Esophagus squamous epithelium (tissue), 5 donors: ENCODE measurements at places on chromosomes 1 and 21.

- no peak for DNase-seq
These were observed 21.9 kb upstream of the IVNS1ABP start for GRCh38 chr1:185338719-185339622.

GRCh38 chr1:102901996-102902395 is 206.3 kb downstream of the COL11A1 start:
- DNase-seq: no peak

DNA sequence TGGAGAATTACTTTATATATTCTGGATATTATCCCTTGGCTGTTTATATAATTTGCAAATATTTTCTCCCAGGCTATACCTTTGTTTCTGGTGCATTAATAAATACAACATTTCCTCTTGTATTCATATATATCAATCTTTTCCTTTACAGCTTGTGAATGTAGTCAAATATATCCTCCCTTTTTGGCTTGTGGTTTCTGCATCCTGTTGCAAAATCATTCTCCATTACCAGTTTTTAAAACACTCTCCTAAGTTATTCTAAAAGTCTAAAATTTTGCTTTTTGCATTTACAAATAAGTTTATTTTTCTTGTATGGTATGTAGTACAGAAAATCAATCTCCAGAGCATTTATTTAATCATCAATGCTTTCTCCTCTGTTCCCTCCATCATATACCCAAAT is 909.4 kb downstream of the ADGRL2 start:
- no peak for DNase-seq

DNA sequence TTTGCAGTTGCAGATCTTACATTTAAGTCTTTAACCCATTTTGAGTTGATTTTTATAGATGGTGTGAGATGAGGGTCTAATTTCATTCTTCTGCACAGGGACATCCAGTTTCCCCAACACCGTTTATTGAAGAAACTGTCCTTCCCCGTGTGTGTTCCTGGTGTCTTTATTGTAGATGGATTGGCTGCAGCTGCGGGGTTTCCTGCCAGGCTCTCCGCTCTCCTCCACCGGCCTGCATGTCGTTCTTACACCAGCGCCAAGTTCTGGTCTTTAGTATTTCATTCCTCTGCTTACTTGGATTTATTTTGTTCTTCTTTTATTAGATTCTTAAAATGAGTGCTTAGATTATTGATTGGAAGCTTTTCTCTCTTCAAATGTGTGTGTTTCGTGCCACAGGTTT is 98.9 kb upstream of the COL6A1 start:
- DNase-seq: no peak

DNA sequence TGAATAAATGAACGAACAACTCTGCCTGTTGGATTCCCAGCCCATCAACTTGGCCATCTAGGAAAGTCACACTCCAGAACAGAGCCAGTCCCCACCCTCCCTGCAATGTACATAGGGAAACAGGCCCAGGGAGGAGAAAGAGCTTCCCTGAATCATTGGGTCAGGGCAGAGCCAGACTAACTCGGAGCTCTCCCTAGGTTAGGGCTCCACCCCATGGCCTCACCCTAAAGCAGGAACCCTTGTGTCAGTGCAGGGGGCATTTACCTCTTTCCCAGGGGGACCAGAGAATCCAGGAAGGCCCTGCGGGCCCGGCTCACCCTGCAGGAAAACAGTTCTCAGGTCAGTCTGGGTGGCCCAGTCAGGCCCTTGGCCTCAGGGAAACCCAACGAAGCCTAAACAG is 11.6 kb downstream of the COL9A2 start:
- no peak for DNase-seq

DNA sequence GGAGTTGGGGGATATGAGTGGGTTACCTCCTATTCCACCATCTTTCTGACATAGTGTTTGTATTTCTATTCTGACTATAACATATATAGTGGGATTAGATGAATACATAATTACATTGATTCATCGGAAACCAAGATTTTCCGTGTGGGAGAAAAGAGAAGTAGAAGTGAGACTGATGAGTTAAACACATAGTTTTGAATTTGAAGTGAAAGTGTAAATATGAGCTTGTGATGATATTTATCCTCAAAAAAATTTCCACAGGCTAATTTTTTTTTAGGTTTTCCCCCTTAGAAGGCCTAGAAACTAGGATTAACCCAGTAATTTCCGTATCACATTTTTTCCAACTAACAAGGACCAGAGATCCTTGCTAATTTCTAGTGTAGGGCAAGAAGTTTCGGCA is 6.9 kb downstream of the CD1B start:
- no peak for DNase-seq

DNA sequence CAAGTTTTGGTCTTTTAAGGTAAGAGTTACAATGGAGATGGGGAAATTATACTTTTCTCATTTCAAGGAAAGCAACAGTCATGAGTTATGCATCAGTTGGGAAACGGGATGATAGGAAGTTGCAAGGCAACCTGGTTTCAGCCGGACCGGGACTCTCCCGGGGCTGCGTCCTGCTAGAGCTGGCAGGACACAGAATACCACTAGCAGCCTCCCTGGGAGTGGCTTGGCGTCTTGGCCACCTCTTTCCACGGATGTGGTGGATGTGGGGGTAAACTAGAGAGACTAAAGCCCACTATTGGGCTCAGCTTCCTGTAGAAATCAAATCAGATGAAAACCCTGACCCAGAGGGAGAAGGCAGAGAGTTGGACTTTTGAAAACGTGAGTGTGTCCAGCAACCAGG is 71.9 kb downstream of the ADARB1 start:
- no peak for DNase-seq

- DNase-seq: peak; percentile 2
These were observed 36.0 kb downstream of the FAM177B start for GRCh38 chr1:222772996-222773379.

DNA sequence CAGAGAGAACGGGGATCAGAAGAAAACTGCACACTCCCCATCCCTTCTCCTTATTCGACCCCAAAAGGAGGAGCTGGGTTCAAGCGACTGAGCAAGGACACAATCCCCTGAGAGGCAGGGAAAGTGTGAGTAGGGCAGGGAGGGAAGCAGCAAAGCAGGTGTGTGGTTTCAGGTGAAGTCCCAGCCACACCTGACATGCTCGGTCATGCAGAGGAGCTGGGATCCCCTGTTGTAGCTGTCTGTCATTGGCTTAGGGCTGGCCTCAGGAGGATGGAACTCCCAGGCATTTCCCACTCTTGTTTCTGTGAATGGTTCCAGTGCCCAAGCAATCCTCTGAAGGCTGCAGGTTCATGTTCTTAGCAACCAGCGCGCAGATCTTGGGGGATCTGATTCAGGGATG is 150.7 kb downstream of the DSCAM start:
- no peak for DNase-seq

GRCh38 chr1:198936371-198937083 is 297.7 kb downstream of the PTPRC start:
- no peak for DNase-seq

DNA sequence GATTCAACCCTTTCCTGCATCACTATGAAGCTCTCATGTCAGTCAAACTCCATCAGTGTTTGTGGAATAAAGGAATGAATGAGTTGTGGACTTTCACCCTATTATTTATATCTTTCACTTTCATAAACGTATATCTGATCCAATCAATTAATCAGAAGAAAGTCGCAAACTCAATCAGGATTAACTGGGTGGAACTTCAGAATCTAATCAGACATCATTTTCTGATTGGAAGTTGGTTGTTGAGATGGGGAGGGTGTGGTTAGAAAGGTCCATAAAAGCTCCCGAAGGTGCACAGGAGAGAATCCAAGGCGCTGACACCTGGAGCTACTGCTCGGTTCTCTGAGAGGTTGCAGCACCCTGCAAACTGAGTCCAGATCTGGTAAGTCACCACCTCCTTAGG is at the start of gene PRAMEF12:
TSS of gene PRAMEF12 (plus strand) at position 301 of the 400 bp plus-strand sequence. CDS start 1,130 bp downstream, outside the sequence.
- DNase-seq: no peak

DNA sequence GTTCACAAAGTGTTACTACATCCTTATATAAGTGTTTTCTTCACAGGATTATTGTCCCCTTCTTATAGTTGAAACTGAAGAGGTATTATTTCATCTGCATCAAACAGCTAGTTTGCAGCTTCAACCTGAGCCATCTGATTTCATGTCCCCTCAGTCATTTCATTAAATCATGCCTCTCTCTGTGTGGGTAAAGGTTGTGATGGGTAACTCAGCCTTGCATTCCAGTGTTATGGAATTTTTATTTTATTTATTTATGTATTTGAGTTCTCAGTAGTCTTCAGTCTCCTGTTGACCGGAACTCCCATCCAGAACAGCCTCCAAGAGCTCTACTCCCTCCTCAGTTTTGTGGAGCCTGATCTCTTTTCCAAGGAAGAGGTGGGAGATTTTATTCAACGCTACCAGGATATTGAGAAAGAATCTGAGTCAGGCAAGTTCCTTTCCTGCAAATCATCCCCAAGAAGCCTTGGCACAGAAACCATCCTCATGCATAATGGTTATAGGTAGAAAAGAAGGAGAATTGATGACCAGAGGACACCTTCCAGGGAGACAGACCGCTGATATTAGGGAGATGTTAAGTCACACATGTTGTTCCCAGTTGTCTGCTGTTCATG is 21.8 kb downstream of the CHD1L start:
- DNase-seq: no peak

DNA sequence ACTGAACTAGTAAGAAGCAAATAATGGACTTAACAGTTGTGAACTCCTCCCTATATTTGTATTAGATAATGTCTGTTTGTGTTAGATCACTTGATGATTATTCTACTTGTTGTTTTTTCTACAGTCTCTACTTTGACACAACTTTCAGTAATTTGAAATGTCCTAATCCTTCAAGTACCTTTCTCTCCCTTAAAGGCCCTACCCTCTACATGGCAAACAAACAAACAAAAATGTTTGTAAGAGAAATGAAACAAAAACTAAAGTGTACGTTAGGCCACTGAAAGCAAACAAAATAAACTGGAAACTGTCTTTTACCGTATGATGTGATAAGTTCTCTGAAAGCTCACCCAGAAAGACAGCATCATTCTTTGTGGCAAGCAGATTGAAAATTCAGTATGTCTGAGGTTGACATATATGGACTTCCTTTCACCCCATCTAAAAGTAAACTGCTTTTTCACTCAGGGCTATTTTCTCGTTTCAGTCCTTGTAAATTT is 255.9 kb upstream of the SNX7 start:
- no peak for DNase-seq

- DNase-seq: no peak
These were observed 3.7 kb downstream of the ATP1A1 start for GRCh38 chr1:116376729-116377086.

GRCh38 chr1:227234998-227235405 is 83.3 kb downstream of the CDC42BPA start:
- no peak for DNase-seq

- no peak for DNase-seq
These were observed 2018.4 kb downstream of the NCAM2 start for GRCh38 chr21:23016617-23017016.

GRCh38 chr1:168405906-168406549 is 125.4 kb downstream of the TBX19 start:
- no peak for DNase-seq

- no peak for DNase-seq
These were observed 25.2 kb downstream of the CHD1L start for GRCh38 chr1:147267711-147268110.

GRCh38 chr1:20691872-20692271 is 25.9 kb downstream of the KIF17 start:
- DNase-seq: no peak

DNA sequence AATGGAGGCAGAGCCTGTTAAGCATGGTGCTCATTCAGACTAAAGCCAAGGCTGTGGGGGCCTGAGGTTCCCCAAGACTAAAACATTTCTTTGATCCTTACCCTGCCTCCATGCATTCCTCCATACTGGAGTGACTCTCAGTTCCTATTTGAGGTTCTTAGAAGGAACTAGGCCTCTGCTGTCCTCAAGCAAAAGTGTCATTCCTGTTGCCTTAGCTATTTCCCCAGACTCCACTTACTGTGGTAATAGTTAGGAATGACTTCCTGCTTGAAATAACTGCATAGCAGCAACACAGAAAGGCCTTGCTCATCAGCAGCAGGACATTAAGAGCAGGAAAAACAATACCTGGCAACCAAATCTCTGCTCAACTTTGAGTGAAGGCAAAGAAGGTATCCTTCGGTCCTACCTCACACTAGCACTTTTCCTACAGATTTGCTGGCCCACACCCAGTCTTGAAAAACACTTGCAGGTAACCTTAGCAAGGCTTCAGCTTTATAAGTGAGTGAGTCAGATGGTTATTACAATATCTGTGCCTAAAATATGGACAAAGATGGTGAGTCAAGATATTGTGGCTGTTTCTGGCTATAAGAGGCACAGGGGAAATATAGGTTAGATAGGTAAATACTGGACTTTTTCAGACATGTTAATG is 14.8 kb downstream of the LRRC41 start:
- DNase-seq: no peak

DNA sequence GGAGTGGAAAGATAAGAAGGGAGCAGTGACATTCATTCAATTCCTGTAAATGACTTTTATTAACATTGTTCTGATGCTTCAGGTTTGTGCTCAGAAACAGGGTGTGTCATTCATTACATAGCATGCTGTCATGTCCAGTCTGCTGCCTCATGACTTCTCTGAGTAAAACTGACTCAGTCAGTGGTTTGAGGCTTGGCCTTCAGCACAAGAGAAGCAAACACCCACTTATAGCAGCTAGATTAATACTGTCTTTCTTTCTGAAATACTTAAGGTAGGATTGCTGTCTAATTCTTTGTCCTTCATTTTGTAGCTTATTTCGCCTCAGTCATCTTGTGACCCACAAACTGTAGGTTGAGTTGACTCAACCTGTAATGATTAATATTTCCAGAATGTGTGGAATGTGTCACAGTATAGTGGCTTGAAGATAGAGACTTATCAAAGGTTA is 32.9 kb downstream of the RASAL2 start:
- DNase-seq: no peak

DNA sequence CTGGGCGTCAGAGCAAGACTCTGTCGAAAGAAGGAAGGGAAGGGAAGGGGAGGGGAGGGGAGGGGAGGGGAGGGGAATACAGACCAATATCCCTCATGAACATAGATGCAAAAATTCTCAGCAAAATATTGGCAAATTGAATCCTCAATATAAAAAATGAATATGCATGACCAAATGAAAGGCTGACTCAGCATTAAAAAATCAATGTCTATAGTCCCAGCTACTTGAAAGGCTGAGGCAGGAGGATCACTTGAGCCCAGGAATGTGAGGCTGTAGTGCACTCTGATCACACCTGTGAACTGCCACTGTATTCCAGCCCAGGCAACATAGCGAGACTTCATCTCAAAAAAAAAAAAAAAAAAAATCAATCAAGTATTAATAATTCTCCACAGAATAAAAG is 24.0 kb downstream of the BATF3 start:
- no peak for DNase-seq

DNA sequence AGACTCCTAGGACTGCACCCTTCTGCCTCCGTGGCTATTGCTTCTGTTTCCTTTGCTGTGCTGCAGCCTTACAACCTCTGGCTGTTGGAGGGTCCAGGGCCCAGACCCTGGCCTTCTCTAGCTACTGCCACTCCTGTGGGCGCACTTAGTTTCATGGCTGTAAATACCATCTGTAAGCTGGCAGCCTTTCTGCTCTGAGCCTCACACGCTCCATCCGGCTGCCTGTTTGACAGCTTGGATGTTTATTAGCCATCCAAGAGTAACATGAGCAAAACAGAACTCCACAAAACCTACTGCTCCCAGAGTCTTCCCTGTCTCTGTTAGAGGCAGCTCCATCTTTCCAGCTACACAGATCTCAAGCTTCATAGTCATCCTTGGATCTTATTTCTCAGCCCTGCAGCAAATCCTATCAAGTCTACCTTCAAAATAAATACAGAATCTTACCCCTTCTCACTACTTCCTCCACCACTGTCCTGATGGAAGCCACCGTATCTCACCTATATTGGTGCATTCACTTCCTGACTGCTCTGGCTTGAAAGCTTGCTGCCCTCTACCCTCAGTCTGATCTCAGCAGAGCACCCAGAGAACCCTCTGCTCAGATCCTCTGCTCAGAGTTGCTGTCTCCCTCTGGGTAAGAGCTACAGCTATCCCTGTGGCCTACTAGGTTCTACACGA is 19.1 kb downstream of the SLC25A33 start:
- no peak for DNase-seq
